ENCODE measurements at places on chromosomes 7 and 10. TPM values are rescaled to one million over a fixed set of nuclear protein-coding genes. Genes with fewer than 3 reads are reported as not detected.

DNA sequence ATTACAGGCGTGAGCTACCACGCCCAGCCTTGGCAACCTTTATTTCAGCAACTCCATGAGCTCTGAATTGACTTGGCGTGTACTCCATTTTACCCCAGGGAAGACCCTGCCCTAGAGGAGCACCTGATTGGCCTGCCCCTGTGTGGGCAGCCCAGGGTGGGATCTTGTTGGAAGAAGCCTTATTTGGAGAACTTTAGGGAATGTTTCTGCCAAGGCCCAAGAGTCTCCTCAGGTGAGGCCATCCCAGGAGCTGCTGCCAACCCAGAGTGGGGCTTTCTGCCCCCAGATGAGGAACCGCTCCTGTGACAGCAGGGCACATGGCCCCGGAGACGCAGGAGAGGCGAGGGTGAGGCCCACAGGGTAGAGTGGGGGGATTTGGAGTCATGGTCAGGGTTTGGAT lies 42.0 kb downstream of the VWA2 start:
- H3K27ac ChIP-seq = no peak overlapping the region
- H3K4me1 ChIP-seq = peaks cover 3% of the 10 kb centered on the region
- H3K4me3 ChIP-seq = no peak overlapping the region
- no peak for DNase-seq
- no peaks in the 10 kb centered on the region for H3K36me3 ChIP-seq
- no peaks in the 10 kb centered on the region for H3K27me3 ChIP-seq

DNA sequence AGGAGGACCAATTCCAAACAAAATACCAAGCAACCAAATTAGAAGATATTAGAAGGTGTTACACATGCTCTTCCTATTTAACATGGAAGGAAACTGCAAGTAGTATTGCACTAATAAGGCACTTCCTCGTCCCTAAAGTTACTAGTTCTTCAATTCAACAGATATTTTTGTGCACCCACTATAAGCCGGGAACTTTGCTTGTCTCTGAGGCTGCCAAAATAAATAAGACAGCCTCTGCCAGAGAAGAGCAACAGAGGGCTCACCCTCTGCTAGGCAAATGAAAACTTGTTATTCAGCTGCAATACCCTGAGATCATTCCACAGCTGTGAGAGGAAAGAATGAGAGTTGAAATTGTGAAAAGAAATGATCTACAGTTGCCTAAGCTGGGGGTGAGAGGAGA lies 37.4 kb upstream of the GSAP start:
- no peaks in the 10 kb centered on the region for H3K27me3 ChIP-seq
- no peak overlapping the region for H3K4me3 ChIP-seq
- H3K4me1 ChIP-seq = no peaks in the 10 kb centered on the region
- DNase-seq = peak; percentile 17
- no peak overlapping the region for H3K27ac ChIP-seq
- H3K36me3 ChIP-seq = no peaks in the 10 kb centered on the region

GRCh38 chr7:22082553-22082885 lies 136.8 kb upstream of the CDCA7L start:
- no peaks in the 10 kb centered on the region for H3K27me3 ChIP-seq
- H3K27ac ChIP-seq = peak overlapping the region; percentile 93
- H3K4me1 ChIP-seq = no peaks in the 10 kb centered on the region
- no peak for DNase-seq
- peak overlapping the region; percentile 50 for H3K4me3 ChIP-seq

DNA sequence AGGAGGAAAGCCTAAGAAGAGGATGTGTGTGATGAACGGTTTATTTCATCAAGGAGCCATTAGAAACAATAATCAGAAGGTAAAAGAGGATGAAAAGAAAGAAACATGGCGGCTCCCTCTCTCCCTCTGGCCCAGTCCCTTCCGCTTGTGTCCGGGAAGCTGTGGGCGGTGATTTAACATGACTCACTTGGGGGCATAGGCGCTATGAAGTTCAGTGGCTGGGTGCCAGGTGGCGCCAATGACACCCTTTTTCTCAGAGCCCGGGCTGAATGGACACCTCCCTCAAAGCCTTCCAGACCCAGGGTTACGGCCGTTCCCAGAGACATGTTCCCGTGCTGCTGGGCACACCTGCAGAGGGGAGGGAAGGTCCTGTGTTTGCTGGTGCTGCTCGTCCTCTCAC lies 244.0 kb downstream of the SKAP2 start:
- H3K36me3 ChIP-seq = no peaks in the 10 kb centered on the region
- H3K27me3 ChIP-seq = no peaks in the 10 kb centered on the region
- no peak overlapping the region for H3K27ac ChIP-seq
- H3K4me1 ChIP-seq = no peaks in the 10 kb centered on the region

- no peaks in the 10 kb centered on the region for H3K27me3 ChIP-seq
- no peak overlapping the region for H3K27ac ChIP-seq
- no peak for DNase-seq
- H3K4me1 ChIP-seq = no peaks in the 10 kb centered on the region
- H3K36me3 ChIP-seq = no peaks in the 10 kb centered on the region
Measured at GRCh38 chr7:42548816-42549611, 312.0 kb upstream of the GLI3 start.

DNA sequence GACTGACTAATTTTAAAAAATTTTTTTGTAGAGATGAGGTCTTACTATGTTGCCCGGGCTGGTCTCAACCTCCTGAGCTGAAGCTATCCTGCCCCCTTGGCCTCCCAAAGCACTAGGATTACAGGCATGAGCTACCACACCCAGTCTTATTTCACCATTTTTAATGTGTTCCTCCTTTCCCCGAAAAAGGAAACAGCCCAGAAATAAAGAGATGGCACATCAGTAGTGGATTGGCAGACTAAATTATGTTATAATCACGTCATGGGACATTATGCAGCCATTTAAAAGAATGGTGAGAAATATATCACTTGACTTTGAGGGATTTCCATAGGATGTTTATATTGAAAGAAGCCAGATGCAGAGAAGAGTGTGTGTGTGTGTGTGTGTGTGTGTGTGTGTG lies 40.5 kb downstream of the CAPZA2 start:
- no peak overlapping the region for H3K27ac ChIP-seq
- H3K36me3 ChIP-seq = no peaks in the 10 kb centered on the region
- no peak for DNase-seq
- H3K27me3 ChIP-seq = no peaks in the 10 kb centered on the region

GRCh38 chr10:30183055-30183402 lies 123.6 kb upstream of the JCAD start:
- H3K4me1 ChIP-seq = peaks cover 18% of the 10 kb centered on the region
- H3K36me3 ChIP-seq = no peaks in the 10 kb centered on the region
- H3K27me3 ChIP-seq = no peaks in the 10 kb centered on the region
- no peak overlapping the region for H3K27ac ChIP-seq

DNA sequence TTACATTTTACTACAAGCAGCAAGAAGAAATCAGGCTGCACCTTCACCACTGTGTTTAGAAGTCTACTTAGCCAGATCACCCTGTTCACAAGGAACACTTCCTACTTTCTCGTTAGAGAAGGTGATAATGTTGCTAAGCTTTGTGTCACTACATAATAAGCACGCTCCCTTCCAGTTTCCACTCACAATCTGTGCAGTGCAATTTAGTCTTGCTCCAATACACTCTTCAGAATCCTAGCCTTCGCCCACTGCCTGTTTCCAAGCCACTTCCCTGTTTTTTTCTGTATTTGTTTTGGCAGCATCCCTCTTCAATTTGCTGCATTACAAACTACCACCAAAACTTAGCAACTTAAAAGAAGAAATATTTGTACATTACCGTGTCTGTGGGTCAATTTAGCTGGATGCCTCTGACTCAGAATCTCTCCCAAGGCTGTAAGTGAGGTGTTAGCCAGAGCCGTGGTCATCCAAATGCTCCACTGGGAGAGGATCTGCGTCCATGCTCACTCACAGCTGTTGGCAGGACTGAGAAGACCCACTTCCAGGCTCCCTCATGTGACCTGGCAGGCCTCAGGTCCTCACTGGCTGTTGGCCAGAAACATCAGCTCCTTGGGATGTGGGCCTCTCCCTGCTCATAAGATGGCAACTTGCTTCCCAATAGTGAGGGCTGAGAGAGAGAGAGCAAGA lies 110.4 kb downstream of the PON1 start:
- H3K4me3 ChIP-seq = no peak overlapping the region
- H3K36me3 ChIP-seq = no peaks in the 10 kb centered on the region
- H3K27me3 ChIP-seq = no peaks in the 10 kb centered on the region

DNA sequence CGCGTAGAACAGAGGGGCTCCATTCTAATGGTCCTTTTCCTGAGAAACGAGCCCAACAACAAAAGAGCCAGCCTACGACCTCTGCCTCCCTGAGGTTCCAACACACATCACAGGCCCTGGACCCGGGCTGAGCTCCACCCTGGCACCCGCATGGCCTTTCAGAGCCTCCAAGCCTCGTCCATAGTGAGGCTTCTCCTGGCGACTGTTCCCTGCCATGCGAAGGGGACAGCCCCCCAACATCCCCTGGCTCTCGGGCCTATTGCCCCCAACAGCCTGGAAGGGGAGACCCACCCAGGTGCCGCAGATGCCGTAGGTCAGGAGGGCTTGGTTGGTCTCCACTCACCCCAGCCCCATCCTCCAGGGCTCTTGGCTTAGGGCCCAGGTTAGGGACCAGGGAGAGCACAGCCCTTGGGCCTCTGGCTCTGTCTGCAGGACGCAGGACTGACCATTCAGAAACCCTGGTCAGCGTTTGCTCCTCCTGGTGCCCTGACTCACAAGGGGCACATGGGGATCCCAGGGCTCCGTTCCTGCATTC lies 91.5 kb downstream of the TCERG1L start:
- no peaks in the 10 kb centered on the region for H3K4me1 ChIP-seq
- no peaks in the 10 kb centered on the region for H3K27me3 ChIP-seq
- no peaks in the 10 kb centered on the region for H3K36me3 ChIP-seq
- no peak overlapping the region for H3K4me3 ChIP-seq

DNA sequence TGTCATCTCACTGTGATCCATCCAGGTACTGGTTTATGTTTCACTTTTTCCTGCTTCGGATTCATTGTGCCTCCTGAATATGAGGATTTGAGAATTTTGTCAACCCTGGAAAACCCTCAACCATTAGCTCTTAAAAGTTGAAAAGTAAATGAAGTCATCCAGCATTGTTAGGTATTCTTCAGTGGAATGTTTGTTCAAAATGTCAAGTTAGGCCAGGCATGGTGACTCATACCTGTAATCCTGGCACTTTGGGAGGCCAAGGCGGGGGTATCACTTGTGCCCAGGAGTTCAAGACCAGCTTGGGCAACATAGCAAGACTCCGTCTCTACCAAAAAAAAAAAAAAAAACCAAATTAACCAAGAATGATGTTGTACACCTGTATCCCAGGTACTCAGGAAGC lies 222.1 kb downstream of the NSUN6 start:
- DNase-seq = no peak
- no peak overlapping the region for H3K27ac ChIP-seq
- H3K4me1 ChIP-seq = no peaks in the 10 kb centered on the region
- no peak overlapping the region for H3K4me3 ChIP-seq
- H3K36me3 ChIP-seq = no peaks in the 10 kb centered on the region

The SEMA4G gene
- total RNA-seq = 24.2 TPM

The MALRD1 gene
- not detected for total RNA-seq

The SCART1 gene
- total RNA-seq = 10.1 TPM

The NMT2 gene
- 39.6 TPM for total RNA-seq

The GLI3 gene
- 9.2 TPM for total RNA-seq
